T-helper 9 cell (primary cell): ENCODE measurements at places on chromosomes 1 and 21.

- no peak for DNase-seq
Observed at GRCh38 chr1:115632251-115633026, 9.3 kb upstream of the VANGL1 start.

DNA sequence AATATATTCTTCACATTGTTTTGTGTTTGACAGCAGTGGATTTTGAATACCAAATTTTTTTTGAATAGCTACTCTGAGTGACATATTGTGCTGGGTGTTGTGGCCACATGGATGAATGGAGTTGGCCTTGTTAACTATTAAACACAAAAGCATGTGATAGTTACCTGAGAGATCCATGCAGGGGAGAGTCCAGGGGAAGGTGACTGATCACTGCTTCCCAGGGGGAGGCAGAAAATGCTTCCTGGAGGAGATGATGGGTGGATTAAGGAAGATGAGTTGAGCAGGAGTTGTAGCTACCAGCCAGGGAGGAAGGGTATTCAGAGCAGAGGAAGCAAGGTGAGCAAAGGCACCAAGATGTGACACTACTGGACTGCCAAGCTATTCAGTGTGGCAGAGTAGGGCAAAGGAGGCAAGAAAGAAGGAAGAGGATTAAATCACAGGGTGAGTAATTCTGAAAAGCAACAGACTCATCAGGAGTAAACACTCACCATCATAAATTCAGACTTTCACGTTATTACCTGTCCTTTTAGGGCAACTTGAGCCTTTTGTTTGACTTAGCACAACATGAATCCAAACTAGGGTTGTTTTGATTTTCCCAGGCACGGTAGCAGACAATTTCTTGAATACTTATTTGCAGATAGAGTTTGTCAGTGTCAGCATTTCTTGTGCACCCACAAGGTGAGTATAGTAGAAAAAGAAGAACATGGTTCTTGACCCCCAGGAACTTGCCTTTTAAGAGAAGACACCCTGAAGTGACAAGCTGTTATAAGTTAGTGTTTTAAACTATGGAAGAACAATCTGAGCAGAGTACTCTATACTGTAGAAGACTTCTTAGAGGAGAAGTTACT lies 4.2 kb downstream of the CD46 start:
- DNase-seq, result no peak

DNA sequence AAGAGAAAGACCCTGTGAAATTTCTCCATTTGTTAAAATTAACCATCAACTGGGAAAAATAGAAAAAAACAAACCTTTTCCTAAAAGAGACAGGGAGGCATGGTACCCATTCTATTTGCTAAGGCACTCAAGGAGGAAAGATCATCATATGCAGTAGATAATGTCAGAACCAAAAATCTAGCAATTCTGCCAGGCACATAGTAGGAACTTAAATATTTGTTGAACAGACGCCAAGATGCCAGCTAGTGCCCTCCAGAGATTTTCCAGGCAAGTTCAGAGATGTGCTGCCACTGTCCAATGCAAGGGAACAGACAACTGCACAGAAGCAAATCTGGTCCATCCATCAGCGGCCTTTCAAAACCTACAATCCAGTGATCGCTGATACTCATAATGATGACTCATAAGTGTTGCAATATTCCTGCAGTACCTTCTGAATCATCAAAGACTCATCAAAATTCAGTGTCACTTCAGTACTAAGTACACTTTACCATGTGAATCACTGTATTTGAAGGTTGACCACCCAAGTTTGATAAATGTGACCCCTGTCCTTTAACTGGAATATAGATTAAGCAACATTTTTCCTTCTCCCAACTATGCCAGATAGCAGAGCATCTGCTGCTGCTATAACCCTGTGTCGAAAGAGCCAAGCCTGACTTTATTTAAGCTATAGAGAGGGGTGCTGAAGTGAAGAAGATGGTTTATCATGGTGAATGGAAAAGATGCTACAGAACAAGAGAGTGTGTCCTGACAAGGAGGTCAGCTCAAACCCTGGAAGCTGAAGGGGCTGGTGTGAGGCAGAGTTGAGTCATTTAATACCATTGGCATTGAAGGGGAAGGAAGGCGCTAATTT lies 99.1 kb downstream of the MT1HL1 start:
- no peak for DNase-seq

DNA sequence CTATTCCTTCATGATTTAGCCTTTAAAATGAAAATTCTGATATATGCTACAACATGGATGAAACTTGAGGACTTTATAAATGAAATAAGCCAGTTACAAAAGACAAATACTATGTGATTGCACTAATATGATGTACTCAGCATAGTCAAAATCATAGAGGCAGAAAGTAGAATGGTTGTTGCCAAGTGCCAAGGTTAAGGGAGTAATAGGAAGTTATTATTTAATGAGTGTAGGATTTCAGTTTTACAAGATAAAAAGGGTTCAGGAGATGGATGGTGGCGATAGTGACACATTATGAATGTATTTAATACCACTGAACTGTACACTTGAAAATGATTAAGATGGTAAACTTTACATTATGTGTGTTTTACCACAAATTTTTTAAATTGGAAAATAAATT lies 73.1 kb upstream of the FMN2 start:
- no peak for DNase-seq

DNA sequence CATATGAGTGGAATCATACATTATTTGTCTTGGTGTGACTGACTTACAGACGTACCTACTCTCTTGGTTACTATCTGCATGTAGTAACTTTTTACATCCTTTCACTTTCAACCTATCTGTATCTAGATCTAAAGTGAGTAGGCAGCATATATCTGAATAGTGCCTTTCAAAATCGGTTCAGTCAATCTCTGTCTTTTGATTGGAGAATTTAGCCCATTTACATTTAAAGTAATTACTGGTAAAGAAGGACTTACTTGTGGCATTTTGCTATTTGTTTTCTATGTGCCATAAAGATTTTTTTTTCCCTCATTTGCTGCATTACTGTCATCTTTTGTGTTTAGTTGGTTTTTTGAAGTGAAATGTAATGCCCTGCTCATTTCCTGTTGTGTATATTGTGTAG lies 14.2 kb downstream of the UTS2 start:
- no peak for DNase-seq

- no peak for DNase-seq
Observed at GRCh38 chr21:27149034-27149433, 182.1 kb upstream of the ADAMTS5 start.

- no peak for DNase-seq
Observed at GRCh38 chr1:149978547-149979023, 31.9 kb downstream of the OTUD7B start.

DNA sequence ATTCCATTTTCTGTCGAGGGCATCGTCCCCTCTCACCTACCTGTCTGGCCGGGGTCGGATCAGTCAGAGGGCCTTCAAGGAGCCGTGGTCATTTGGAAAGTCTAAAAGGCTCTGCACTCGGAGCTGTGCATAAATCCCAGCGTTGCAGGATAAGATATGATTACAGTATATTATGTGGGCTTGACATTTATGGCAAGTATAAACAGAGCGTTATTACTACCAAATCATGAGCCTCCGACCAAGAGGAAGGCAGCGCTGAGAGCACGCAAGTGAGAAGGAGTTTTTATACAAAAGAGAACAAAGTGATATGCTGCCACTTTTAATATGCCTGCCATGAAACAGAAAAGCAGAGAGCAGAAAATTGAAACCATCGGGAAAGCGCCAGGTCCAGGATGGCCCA lies 419.4 kb upstream of the VAMP3 start:
- no peak for DNase-seq
